CD8-positive, alpha-beta memory T cell (primary cell): ENCODE measurements at places on chromosomes 7 and 10.

DNA sequence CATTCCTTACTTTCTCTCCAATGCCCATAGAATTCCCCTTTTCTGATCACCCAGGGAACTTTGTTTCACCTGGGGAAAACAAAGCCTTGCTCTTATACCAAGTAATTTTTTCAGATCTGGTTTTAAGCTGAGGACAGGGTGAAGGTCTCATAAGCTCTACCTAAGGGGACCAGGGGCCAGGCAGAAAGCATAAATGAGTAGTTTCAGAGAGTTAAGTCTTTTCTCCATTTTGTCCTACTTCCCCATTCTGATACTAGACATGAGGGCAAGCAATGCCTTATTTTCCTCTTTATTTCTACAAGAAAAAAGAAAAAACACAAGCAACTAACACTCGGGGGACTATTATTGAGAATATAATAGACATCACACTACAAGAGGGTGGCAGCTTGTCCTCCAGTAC lies 2.9 kb downstream of the AKR1D1 start:
- no peak for DNase-seq

GRCh38 chr7:81680120-81680519 lies 89.7 kb downstream of the HGF start:
- DNase-seq, result no peak

DNA sequence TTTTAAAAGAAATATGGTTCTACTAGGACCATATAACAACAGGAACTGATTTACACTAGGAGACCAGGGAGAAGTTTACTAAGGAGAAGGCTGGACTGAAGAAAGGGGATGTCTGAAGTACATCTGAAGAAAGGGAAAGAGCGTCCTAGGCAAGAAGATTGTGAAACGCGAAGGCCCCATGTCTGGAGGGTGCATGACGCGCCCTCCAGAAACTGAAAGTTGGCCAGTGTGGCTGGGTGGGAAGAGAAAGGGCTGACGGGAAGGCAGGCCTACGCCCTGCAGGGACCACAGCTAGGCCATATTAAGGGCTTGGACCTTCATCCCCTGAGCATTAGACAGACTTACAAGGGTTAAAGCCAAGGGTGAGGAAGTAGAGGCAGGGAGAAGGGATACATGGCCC lies 158.0 kb downstream of the TRIL start:
- no peak for DNase-seq

- no peak for DNase-seq
These were observed 55.9 kb downstream of the FAM241B start for GRCh38 chr10:69685802-69686585.

DNA sequence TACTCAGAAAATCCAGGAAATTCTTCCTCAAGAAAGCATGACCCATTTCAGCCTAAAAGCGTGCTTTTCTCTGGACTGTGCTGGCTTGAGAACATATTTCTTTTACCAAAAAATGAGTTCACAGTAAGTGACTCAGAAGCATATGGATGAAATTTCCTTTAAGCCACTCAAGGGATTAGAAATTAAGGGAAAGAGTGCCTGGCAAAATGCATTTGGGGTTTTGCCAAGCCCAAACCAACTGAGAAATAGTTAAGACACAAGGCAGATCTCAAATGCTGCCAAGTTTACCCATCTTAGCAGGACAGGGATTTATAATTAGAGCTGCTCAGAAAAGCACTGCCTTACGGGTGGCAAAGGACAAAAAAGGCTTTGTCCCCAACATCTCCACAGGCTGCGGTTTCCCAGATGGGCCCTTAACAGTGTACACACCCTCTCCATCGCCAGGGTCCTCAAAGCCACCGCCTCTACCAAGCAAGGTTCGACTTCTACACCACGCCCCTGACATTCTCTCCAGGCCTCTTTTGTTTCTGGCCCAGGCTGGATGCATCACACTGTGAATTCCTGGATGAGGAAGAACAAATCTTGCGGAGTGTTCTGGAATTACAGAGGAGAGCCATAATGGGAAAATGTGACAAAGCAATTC lies 30.1 kb upstream of the CDHR3 start:
- no peak for DNase-seq

DNA sequence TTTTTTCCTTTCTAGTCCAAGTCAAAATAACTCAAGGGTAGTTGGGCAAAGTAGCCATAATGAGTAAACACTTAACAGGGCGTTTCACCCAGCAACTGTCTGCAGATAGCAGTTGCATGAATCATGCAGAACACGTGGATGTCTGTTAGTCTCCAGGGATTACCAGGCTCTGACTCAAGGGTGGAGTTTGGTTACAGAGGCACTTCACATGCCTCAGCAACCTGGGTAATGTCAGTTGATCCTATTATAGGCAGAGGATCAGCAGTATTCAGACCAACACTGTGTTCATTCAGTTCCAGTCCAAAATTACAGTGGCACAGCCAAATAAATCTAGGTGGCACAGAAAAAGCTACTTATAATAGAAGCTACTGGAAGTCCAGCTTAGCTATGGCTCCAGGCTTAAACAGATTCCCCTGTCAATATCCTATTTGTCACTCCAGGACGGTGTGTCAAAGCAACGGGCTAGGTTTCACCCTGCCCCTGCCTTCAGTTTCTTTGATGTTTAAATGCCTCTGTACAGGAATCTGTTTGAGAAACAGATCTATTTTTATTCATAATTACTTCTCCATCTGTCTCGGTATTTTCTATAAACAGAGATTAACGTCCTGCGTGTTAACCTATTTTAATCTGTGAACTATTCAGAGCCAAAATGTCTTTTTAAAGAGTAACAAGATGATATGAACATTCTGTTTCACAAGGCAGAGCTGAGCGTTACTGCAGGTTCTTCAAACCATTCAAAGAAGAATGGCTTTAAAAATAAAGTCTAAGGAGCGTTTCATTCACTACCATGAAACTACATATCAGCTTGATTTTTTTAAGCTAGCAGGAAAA lies 162.6 kb upstream of the AKR1E2 start:
- DNase-seq, result no peak

- no peak for DNase-seq
These were observed 26.3 kb downstream of the ANKRD61 start for GRCh38 chr7:6057316-6058129.

- no peak for DNase-seq
These were observed 47.7 kb downstream of the EMX2 start for GRCh38 chr10:117590101-117590875.

GRCh38 chr10:44056967-44057805 lies 327.7 kb downstream of the CXCL12 start:
- DNase-seq, result no peak

DNA sequence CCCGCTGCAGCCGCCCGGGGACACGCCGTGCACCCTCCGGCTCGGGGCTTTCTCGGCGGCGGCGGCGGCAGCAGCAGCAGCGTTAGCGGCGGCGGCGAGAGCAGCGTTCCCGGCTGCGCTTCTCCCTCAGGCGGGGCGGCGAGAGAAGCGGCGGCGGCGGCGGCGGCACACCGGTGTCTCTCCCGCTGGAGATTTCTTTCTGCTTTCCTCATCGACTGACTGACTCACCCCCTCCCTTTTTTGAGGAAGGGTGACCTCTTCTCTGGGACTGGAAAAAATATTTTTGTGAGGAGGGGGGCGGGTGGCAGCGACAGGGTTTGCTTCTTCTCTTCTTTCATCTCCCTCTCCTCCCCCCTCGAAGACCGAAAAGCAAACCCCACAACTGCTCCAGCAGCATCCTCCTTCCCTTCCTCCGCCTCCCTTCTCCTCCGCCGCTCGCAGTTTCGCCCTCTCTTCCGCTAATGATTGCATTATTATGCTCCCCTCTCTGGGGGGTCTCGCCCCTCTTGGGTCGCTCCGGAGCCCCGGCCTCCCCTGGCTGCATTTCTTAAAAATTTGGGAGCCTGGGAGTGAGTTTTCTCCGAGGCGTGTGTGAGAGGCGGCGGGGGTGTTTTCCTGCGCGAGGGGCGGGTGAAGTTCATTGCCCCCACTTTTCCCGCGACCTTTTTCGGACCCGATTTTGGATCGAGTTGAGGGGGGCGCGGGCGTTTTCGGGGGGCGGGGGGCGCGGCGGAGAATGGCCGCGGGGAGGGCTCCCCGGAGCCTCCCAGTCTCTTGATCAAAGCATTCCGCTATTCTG lies 411 bp downstream of the AUTS2 start:
- DNase-seq, result no peak

DNA sequence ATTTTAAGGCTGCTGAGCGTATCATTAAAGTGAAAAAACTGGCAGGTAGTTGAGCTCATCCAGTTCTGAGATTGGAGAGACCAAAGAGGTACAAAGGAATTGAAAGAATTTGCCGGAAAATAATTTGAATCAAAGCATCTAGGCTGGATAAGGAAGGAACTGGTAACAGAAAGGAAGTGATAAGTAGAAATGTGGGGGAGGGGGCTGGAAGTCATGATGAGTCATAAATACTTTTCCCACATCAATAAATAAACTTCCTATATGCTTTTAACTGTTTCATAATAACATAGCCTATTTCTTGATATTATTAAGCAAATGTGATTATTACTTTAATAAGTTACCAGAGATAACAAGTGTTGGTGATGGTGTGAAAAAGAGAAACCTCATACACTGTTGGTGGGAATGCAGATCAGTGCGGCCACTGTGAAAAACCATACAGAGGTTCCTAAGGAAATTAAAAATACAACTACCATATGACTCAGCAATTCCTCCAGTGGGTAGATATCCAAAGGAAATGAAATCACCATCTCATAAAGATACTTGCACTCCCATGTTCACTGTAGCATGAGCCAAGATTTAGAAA lies 27.0 kb downstream of the ZNF438 start:
- DNase-seq, result no peak

GRCh38 chr10:75261813-75262705 lies 26.3 kb upstream of the COMTD1 start:
- no peak for DNase-seq

GRCh38 chr10:76242956-76243355 lies 811.5 kb downstream of the LRMDA start:
- DNase-seq, result no peak

- DNase-seq, result no peak
These were observed 78.3 kb downstream of the ATRNL1 start for GRCh38 chr10:115171392-115171960.

DNA sequence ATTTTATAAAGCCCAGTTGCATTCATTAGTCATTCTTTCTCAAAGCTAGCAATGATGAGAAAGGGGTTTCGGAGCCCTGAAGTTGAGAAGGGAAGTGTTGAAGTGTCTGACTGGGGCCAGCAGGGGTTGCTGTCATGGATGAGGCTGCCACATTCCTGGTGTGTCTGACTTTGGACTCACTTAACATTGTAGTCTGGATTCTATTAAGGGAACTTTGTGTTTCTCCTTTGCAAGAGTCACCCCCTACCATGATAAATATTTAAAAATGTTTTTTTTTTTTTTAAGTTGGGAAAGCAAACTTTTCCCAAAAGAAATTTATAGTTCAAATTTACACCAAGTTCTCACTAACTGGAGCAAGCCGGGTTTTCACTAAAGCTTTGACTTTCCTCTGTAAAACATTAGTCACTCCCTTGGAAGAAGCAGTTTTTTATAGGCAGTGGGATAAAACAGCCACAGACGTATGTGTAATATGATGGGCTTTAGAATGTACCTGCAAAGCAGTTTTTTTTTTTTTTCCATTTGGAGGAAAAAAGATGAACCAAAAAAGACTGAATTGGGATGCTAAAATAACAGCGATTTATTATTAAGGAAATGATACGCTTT lies 243.6 kb downstream of the TWIST1 start:
- no peak for DNase-seq

- DNase-seq, result no peak
These were observed 10.9 kb downstream of the MARVELD1 start for GRCh38 chr10:97724341-97724941.

GRCh38 chr7:27143950-27144780 lies 684 bp upstream of the HOXA5 start:
- DNase-seq, result no peak

- DNase-seq, result no peak
These were observed 85.6 kb downstream of the CHST15 start for GRCh38 chr10:124007773-124008145.

- DNase-seq, result no peak
These were observed 153.1 kb downstream of the ZNF365 start for GRCh38 chr10:62527019-62527827.

- DNase-seq, result no peak
These were observed 111.6 kb upstream of the HABP2 start for GRCh38 chr10:113441220-113441619.

DNA sequence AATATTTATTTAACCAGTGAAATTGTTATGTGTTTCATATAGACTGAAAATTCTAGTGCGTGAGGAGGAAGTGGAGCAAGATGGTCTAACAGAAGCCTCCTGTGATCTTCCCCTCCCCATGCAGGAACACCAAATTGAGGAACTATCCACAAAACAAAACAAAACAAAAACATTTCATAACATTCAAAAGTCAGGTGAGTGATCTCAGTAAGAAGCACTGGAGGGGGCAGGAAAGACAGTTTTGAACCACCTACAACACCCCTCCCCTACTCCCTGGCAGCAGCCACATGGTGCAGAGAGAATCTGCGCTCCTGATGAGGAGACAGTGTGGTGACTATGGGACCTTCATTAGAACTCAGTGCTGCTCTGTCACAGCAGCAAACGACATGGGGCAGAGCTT lies 221.9 kb upstream of the SEMA3C start:
- DNase-seq, result no peak

DNA sequence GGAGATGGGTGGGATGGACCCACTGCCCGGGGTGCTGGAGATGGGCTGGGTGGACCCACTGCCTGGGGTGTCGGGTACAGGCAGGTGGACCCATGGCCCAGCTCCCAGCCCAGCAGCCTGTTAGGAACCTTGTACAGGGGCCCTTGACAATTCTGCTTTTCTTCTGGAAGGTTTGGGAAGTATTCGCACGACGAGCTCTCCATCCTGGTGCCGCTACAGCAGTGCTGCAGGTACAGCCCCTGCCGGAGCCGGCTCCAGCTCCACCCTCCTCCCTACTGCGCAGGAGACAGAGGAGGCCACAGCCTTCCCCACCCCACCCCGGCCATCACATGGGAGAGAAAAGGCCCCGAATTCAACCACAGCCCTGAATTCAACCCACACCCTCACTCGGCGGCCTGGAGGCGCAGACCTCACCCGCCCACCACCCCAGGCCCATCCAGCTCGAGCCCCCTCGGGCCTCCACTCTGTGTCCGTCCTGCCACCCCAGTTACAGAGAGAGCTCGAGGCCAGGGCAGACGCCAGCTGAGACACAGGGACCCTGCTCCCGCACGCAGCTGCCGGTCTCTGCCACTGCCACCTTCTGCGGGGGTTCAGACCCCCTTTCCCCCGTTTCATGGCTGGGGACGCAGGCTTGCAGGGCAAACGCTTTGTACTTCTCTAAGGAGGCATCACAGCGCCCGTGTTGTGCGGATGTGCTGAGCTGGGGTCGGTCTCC lies 31.3 kb upstream of the FOXL3 start:
- DNase-seq, result no peak

DNA sequence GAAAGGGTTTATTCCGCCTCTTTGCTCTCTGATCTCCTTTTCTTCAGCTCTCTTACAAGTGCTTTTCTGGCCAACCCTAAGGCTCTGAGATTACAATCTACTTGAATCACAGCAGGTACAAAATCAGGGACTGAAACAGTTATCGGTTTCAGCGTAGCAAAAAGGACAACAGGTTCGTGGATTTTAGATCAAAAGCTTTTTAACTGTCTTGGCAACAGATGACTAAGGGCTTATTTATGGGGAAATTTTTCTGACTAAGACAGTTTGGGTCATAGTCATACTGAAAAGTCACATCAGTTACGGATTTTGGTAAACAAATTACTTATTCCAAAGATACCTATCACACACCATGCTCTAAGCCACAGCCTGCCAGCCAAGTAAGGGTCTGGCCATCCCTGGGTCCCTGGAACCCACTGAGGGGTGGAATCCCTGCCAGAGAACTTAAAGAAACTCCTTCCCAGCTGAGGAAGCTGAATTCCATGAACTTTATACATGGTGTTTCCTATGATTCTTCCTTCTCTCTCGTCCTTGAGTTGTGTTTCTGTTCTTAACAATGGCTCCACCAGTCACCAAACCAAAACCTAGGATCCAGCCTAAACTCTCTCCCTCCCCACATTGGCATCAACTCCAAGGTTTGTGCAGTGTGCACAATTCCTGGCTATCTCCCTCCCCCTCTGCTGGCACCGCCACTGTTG lies 169.3 kb downstream of the FAM107B start:
- no peak for DNase-seq
